ENCODE measurements at places on chromosomes 12 and 14.

DNA sequence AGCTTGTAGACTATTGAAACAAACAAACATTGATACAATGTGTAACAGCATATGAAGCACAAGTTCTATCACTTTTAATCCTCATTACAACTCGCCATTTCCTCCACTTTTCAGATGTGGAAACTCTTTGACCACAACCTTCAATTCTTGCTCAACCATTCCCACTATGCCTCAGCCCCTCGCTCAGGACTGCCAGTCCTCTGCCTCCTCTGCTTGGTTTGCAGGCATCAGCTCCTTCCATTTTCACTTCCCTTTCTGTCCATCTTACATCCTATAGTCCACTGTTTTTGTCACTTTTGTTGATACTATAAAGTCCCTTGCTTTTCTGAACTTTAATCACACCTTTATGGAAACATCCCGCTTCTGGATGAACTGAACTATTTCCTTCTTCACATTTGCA, 28.2 kb upstream of the CD27 start:
- DNase-seq: no peak

- DNase-seq: no peak
Measured at GRCh38 chr12:123941624-123942237, 30.9 kb downstream of the CCDC92 start.

DNA sequence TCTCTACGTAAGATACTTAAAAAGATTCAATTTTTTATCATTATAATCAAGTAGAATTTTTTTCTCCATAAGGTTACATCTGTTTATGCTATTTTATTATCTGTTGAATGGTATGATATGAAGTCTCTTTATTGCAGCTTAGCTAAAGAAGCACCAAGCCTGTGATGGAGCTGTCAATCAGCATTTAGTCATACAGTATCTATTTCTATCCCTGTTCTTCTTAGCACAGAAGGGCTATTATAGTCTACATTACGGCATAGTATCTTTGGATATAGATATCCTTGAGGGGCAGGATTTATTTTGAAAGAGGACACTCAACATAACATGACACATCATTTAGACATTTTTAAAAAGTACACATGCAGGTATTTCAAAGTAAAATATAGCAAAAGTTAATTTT, 277.1 kb downstream of the FOXG1 start:
- DNase-seq: no peak

DNA sequence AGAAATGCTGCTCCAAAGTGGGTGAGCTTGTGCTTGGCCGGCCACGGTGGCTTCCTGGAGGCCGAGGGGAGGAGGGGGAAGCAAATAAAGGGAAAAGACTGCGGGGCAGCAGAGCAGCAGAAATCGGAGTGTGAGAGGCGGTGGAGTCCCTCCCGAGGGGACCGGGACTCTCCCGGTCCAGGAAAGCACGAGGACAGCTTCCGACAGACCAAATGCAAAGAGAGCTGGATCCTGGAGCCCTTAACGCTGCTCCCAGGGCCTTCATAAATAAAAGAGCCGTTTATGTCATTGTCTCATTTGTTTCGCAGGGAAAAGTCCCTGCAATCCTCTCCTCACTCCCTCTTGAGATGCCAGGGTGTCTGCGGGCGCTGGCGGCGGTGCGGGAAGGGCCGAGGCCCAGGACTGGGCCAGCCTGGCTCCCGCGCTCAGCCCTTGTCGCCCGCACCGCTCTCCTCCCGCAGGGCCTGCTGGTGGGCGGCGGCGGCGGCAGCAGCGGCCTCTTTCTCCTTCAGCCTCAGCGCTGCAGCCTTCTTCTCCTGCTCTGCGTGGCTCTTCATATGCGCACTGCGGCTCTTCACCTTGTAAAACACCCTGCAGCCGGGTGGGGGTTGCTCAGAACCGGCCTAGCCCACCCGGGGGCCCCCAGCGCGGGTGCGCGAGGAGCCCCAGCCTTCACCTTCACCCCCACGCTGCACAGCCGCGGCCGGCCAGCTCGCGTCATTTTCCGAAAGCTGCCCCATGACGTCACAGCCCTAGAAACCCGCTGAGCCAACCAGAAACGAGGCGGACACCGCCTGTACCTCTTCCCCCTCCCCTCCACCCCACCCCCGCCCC, 4.5 kb upstream of the PNMA1 start:
- DNase-seq: no peak

Measured in NCI-H748 treated with DMSO at 0.1 percent for 48 hours (cell line).